Thyroid gland (tissue), 4 donors: ENCODE measurements at places on chromosomes 2 and 18.
A peak's percentile ranks its signal among the peaks of the same experiment; 100 is the strongest.

DNA sequence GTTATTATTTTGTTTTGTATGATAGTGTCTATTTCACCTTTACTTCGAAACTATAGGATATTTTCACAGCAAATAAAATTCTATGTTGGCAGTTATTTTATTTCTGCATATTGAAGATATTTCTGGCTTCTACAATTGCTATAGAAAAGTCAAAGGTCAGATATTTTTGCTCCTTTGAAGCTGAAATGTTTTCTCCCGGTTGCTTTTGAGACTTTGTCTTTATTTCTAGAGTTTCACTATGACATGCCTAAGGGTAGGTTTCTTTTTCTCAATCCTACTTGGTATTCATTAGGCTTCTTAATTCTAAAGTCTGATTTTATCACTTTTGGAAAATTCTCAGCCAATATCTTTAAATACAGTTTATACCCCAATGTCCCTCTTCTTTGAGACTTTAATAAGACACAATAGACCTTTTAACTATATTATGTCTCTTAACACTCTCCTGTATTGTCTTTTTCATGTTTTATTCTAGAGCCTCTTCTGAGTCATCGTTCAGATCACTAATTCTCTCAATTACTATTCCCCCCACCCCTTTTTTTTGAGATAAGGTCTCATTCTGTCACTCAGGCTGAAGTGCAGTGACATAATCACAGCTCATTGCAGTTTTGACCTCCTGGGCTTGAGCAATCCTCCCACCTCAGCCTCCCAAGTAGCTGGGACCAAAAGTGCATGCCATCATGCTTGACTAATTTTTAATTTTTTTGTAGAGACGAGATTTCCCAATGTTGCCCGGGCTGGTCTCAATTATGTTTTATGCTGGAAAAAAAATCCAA, 50.5 kb downstream of the USP37 start:
- DNase-seq, result no peak

GRCh38 chr2:4553241-4553640, 849.9 kb downstream of the DCDC2C start:
- DNase-seq, result no peak

DNA sequence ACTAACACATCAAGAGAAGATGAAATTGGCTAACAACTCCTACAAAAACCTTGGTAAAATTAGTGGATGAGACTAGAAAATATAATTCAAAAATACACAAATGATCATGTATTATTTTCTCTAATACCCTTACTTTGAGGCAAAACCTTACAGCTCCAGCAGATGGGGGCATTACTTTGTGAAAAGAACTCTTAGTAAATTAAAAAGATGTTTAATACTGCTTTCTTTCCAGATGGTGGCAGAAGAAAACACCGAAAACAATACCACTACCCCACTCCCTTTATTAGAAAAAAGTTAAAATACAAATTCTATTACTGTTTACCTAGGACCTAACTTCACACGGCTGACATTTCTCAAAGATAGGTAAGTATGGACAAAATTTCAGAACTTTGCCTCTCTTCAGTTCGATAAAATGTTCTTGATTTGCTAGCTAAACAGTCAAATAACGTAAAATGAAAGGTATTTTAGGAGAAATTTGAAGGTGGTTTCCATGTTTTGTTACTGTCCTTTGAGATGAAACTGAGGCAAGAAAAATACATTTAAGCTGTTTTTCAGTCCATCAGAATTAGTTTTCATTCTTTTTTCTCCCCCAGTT, 30.6 kb downstream of the ORC4 start:
- DNase-seq, result peak; percentile 13

GRCh38 chr2:45406621-45407020, 204.4 kb downstream of the SRBD1 start:
- DNase-seq, result no peak

GRCh38 chr2:26846334-26847306, 1.3 kb upstream of the DPYSL5 start:
- DNase-seq, result peak; percentile 56

GRCh38 chr2:62038975-62039771, 133.7 kb downstream of the COMMD1 start:
- no peak for DNase-seq

- no peak for DNase-seq
Observed at GRCh38 chr2:55365303-55365702, 54.4 kb downstream of the CCDC88A start.

- DNase-seq, result no peak
Observed at GRCh38 chr2:3789256-3789655, 85.9 kb downstream of the DCDC2C start.

DNA sequence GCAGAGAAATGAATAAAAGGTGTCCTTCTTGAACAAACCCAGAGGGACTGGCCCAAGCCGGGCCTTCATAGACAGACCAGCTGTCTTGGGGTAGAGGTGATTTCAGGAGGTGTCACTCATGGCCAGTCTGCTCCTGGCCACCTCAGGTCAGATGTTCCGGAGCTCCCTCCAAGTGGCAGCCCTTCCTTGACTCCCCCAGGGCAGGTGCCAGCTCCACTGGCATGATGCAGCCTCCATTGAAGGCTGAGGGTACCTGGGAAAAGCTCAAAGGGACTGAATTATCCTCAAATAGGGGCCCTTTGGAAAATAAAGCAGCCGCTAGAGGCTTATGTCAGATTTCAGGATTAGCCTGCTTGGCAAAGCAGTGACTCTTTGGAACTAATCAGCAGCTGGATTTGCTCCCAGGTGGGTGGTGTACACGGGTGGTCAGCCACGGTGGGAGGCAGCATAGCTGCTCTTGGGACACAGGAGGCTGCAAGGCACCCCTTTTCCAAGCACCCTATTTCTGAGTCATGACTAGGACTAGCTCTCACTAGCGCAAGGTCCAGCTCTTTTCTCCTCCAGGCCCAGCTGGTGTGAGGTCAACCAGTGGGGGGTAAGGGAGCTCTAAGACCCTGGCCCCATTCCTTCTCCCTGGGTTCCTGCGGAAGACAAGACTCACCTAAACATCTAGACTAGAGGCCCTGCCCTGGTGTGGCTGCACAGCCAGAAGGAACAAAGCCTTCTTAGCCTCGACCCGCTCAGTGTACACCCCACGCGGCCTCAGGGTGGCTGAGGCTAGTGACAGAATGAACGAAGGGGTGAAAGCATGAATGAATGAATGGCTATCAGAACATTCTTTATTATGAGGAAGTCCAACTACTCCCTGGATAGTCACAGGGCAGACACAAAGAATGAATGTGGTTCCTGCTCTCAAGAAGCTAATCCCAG, 29.3 kb downstream of the HS1BP3 start:
- no peak for DNase-seq

GRCh38 chr2:159497256-159497655, 119.1 kb downstream of the BAZ2B start:
- no peak for DNase-seq

DNA sequence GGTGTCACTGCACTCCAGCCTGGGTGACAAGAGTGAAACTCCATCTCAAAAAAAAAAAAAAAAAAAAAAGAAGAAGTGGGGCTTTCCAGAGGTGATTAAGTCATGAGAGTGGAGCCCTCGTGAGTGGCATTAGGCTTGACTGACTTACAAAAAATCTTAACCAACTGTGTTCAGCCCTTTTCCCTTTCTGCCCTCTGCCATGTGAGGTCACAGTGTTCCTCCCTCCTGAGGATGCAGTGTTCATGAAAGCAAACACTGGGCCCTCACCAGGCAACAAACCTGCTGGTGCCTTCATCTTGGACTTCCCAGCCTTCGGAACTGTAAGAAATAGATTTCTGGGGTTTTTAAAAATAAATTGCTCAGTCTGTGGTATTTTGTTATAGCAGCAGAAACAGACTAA, 37.0 kb upstream of the METTL21A start:
- no peak for DNase-seq

DNA sequence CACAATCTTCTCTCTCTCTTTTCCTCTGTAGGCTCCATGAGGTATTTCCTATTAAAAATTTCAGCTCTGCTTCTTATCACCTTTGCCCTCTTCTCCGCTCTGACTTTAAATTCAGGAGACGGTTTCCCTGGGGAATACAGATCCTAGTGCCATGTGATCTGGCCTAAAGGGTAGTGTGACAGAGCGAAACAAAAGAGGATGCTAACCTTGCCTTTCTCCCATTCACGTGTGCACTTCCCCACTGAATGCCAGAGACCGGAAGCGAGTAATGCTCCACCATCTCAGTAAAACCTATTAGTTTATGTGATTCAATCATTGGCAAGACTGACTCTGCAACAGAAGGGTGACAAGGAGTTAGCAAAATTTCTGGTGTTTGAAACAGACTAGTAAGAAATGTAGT, 358.3 kb downstream of the ZNF521 start:
- no peak for DNase-seq

DNA sequence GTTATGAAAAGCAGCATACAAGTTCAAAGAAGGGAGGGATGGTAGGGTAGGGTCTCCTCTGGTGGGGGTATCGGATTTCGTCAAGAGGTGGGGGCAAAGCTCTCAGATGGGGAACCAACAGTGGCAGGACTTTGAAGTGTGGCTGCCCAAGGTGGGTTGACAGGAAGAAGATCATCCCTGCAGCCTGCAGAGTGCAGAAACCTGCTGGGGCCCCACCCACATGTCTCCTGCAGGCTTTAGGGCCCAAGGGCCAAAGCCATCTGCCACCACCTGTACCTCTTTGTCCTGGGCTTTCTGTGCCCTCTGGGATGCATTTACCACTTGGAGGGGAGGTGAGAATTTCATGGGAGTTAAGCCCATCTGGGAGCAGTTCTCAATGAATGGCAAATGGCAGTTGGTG, 42.7 kb downstream of the KCNF1 start:
- DNase-seq, result no peak

DNA sequence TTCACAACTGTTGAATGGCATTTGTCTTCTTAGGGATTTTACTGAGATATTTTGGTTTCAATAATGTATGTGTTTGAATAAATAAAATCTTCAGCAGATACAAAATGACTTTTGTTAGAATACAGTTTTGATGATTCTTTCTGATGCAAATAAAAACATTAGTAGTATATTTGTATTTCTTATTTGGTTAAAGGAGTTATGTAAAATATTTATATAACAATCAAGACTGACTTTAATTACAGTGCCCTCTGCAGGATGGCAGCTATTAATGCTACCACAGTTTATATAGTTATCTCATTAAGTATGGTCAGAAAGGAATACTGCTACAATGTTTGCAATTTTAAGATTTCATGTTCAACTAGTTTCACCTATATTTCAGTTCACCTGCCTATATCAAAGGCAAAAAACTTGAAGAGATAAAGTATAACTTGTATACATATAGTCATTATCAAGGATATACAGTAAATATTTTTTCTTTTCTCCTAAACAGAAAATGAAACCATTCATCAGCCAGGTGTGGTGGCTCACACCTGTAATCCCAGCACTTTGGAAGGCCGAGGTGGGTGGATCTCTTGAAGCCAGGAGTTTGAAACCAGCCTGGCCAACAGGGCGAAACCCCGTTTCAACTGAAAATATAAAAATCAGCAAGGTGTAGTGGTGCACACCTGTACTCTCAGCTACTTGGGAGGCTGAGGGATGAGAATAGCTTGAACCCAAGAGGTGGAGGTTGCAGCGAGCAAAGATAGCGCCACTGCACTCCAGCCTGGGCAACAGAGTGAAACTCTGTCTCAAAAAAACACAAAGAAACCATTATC, 19.8 kb downstream of the ARL5A start:
- DNase-seq, result no peak

DNA sequence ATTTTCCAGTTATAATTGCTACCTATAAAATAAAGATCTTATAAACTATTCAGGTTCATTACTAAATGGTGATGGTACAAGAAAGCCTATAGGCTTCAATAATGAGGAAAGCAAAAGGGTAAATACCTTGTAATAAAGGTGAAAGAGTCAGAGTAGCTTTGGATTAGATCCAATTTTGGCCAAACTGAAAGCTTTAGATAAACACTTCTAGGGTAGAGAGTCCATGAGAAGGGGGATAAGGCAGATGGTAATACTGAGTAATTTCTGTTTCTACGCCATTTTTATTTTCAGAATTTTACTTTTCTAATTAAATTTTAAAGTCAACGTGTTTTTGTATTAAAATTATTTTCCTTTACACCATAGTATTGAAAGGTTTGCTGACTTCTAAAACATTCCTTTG, 9.4 kb downstream of the CASP8 start:
- DNase-seq, result no peak

GRCh38 chr2:222751821-222752719, 80.6 kb downstream of the MOGAT1 start:
- DNase-seq, result no peak

DNA sequence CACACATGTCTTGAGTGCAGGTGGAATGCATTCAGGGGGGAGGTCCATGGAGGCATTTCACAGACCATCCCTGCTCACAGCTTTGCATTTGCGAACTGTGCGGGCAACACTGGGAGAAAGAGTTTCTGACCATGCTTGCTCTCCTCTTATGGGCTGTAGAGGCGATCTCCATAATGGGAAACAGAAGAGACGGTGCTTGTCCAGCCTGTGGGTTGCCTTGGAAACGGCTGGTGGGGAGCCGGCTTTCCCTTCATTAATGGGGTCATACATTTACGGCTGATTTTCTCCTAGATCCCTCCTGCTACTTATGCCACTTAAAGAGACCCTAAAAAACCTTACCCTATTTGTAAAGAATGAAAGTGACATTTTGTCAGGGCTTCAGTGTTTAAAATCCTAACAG, 147.4 kb downstream of the SOX11 start:
- no peak for DNase-seq

- no peak for DNase-seq
Observed at GRCh38 chr18:24246143-24246542, 107.3 kb downstream of the CABYR start.

DNA sequence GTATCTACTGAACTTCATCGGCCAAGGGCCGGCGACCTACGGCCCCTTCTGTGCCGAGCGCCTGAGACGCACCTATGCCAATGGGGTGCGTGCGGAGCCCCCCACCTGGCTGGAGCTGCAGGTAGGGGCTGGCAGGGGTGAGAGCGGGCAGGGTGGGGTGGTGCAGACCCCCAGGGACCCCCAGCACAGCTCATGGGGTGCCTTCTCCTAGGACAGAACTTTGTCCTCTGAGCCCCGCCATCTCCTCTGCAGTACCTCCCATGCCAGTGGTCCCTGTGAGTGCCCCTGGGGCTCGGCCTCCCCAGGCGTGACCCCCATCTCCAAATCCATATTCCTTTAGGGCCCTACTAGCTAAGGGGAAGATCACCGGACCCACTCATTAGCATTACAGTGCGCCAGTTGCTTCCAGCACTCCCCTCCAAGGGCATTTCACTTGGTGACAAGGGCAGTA, 23.9 kb upstream of the GPR17 start:
- DNase-seq, result no peak

GRCh38 chr2:37631698-37632097, 39.7 kb downstream of the CDC42EP3 start:
- DNase-seq, result no peak

- no peak for DNase-seq
Observed at GRCh38 chr2:45826884-45827635, 175.6 kb downstream of the PRKCE start.

- no peak for DNase-seq
Observed at GRCh38 chr18:48110797-48111196, 180.3 kb upstream of the SMAD2 start.
